WTC11 (cell line): ENCODE measurements at places on chromosomes 7 and 10.

DNA sequence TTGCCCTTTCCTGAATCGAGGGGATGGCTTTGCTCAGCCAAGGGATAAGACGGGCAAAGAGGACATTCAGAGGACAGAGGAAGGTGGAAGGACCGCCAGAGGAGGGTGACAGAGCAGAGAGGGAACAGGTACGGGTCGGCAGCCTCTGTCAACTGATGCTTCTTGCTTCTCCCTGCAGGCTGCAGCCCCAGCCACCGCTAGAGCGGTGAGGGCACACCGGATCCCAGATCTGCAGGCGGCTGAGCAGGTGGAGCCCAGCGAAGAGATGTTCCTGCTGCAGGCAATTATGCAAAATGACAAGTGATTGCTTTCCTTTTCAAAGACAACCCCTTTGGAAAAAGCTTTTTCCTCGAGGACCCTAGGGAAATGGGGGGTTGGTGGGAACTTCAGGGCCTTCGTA, 181.9 kb upstream of the ANKRD30A start:
- DNase-seq = peak; percentile 10

DNA sequence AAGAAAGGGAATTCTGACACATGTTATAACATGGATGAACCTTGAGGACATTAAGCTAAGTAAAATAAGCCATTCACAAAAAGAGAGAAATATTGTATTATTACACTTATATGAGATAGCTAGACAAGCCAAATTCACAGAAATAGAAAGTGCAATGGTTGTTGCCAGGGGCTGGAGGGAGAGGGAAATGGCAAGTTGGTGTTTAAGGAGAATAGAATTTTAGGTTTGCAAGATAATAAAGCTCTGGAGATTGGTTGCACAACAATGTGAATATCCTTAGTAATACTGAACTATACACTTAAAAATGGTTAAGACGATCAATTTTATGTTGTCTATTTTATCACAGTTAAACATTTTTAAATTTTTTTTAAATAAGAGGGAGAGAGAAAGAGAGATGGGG, 25.0 kb upstream of the ADD3 start:
- DNase-seq = no peak

- DNase-seq = no peak
These were observed 14.0 kb upstream of the ZNF273 start for GRCh38 chr7:64888901-64889685.

DNA sequence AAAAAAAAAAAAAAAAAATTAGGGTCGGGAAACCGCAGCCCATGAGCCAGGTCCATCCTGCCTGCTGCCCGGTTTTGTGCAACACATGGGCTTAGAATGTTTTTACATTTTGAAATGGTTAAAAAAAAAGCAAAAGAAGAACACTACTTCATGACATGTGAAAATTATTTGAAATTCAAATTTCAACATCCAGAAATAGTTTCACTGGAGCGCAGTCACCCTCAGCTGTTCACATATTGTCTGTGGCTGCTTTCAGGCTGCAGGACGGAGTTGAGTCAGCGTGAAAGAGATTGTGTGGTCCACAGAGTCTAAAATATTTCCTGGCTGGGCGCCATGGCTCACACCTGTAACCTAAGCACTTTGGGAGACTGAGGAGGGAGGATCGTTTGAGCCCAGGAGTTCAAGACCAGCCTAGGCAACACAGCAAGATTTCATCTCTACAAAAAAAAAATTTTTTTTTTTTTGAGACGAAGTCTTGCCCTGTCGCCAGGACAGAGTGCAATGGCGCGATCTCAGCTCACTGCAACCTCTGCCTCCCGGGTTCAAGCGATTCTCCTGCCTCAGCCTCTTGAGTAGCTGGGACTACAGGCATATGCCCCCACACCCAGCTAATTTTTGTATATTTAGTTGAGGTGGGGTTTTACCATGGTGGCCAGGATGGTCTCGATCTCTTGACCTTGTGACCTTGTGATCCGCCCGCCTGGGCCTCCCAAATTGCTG, 63.9 kb upstream of the ECHDC3 start:
- no peak for DNase-seq

DNA sequence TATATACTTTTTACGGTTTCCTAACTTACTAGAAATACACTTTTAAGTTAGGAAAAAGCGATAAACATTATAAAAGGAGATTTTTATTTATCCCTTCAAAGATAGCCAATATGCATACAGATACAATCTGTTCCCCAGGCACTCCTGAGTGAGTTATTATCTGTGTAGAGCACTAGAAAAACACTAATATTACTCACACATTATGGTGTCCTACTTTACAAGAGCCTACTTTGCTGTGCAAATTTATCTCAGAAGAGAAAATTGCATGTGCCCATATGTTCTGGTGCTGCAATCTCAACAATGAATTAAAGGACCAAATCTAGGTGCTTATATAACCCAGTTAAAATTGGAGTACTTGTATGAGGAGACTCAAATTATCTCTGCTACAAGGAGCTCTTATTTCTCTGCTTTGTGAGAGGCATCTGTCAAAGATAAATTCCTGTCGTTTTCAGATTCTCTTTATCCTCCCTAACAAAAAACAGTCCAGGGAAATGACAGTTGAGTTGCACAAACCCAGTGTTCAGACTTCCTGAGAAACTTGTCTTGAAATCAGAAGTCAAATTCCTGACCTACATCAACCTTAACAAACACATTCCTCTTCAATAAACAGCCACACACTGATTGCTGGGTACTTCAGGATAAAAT, 28.9 kb downstream of the CPA1 start:
- no peak for DNase-seq

DNA sequence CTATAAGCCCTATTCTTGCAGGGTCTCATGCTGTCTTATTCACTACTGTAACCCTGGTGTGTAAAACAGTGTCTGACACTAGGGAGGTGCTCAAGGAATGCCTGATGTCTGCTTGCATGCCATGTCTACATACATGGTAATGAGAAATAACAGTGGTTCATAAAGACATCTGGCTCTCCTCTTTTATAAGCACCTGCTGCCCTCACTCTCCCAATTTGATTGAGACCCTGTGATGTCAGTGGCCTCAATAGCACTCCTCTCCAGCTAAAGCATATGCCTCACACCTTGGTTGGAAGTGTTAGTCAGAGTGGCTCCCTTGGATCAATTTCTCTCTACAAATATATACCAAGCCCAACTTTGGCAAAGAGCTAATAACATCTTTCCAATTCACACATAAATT, 30.6 kb downstream of the ANK3 start:
- no peak for DNase-seq

GRCh38 chr7:90552521-90552920, 43.6 kb upstream of the CDK14 start:
- no peak for DNase-seq

- DNase-seq = peak; percentile 34
These were observed 365.6 kb downstream of the ANKRD7 start for GRCh38 chr7:118590107-118590506.

GRCh38 chr7:130931423-130931822, 197.4 kb upstream of the KLF14 start:
- no peak for DNase-seq

DNA sequence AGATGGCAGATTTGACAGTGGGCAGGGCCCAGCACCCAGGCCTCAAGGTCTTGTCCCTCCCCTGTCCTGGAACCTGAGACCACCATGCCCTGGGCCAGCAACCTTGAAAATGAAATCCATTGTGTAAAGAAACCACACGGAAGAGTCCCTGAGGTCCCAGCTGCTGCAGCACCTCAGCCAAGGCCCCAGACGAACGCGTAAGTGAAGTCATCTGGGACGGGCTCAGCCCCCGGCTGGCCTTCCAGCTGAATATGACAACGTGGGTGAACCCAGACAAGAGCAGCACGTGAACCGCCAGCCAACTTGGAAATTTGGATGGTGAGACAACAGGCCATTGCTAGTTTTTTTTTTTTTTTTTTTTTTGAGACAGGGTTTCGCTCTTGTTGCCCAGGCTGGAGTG, 70.3 kb downstream of the CYTH3 start:
- no peak for DNase-seq

DNA sequence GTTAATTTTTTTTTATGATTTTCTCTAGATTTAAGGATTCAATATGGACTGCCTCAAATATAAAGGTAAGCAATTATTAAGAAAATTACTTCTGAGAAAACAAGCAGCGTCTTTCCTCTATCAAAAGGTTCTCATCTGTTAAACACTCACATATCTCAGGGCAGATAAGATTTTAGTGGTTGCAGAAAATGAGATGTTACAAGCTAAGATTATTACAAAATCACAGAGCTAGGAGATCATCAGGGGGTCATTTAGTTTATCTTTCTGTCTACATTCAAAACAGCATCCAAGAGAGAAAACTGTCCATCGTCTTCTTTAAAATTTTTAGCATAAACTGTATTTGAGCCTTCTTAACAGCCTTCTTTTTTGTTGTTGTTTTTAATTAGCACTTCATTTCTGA, 29.1 kb upstream of the RHOBTB1 start:
- no peak for DNase-seq

DNA sequence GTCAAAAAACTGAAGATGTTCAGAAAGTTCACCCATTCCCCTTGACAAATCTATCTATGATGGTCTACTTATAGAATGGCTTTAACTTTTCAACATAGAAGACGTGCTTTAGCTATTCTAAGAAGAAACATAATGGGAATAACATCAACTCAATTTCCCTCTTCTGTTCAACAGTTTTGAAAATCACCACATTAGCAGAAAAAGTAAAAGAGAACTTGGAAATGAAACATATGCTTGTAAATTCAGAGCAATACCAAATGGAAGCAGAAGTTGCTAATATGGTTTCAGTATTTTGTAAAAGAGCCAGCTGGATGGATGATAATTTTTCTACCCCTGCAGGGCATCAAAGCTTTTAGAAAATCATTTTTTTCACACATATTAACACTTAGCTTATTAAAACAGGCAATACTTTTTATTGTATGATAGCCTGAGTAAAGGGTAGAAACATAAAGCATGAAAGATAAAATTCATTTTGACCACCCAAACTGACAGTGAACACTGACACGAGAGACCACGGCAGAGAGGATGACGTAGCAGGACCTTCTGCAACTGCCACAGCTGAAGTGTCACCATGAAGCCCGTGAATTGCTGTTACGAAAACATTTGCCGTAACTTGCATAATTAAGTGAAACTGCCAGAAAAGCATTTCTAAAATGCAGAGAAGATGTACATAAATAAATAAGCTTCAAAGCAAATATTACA, 39.2 kb upstream of the FEZF1 start:
- DNase-seq = no peak

DNA sequence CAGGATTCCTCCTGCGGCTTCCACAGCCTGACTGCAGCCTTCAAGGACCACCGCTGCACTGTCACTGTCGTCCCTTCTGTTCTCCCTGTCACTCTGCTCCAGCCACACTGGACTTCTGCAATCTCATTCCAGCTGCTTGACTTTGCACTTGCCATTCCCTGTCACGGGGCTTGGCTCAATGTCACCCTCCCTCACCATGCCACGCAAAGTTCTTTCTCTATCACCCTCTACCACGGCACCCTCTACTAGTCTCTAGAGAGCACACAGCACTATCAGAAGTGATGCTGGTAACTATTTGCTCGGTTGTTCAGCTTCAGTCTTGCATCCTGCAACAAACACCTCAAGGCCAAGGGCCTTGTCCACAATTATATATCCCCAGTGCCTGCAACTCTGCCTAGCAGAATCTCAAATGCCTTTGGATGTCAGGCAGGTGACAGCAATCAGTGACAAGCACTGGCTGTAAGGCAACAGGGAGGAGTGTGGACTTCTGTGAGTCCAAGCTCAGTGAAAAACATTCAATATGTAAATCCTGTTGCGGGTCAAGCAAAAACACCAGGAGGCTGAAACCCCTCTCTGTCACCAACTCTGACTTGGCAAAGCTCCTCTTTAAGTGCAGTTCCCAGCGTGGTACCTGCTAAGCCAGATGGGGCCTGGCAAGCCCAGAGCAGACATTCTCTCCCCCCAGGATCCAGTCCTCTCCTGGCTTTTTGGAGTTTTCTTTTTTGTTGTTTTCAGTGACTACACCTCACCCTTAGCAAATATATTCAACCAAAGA, 259.9 kb downstream of the FGFR2 start:
- DNase-seq = no peak

DNA sequence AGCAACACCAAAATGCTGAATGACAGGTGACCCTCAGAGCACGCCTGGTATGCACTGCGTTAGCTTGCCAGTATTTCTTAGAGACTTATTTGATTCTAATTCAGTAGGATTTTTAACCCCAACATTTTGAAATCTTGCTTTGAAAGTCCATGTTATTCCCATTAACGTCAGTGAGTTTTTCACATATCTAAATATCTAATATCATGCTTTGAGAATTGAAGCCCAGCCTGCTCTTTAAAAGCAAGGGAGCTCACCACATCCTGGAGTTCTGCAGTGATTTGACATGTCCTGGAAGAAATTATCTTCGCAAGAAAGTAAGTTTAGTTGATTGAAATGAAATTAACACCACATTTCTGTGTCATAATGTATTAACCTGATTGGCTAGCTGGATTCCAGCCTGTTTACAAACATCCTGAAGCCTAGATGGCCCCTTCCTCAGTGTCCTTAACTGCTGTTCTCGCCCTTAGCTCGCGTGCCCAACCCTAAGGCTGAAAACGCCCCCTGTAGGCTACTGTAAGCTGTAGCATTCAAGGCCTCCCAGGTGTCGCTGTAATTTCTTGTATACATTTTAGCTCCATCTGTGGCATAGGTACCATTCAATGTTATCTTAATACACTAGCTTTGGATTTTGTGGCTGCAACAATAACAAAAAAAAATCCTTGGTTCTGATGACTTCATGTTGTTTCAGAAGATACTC, 191.5 kb downstream of the MGMT start:
- DNase-seq = peak; percentile 49

GRCh38 chr10:132319853-132320653, 11.9 kb upstream of the LRRC27 start:
- DNase-seq = no peak

- DNase-seq = no peak
These were observed 376.2 kb upstream of the TPK1 start for GRCh38 chr7:145212050-145212449.

- peak; percentile 52 for DNase-seq
These were observed 20.8 kb upstream of the UNC5B start for GRCh38 chr10:71191551-71192076.

DNA sequence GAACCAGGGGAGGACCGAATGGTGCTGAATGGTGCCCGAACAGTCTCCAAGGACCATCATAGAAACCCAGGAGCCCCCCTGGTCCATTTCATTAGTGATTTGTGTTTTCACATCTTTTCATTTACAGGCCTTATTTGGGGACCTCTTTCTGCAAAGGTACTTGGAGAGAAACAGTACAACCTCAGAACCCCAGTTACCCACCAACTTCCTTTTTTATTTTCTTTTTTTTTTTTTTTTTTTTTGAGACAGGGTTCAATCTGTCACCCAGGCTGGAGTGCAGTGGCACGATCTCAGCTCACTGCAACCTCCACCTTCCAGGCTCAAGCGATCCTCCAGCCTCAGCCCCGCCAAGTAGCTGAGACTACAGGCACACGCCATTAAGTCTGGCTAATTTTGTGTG, 13.0 kb upstream of the ELN start:
- no peak for DNase-seq

DNA sequence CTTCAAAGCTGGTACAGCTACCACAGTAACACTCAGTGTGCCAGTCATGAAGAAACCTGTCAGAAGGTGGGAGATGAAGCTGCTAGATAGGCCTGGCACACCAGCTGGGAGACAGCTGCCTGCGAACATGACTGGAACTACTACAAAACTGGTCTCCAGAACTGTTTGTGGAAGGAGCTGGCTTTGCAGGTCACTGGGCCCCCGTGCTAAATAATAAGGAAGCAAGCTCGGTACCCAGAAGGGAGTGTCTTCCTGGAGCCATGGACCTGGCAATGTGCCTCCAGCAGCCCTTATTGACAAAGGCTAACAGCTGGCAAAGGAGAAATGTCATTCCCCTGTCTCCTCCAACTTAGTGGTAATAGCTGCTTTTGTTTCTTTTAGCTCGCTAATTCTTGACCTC, 1217.6 kb upstream of the LRRN3 start:
- DNase-seq = no peak

GRCh38 chr10:33669904-33670303, 335.4 kb upstream of the NRP1 start:
- DNase-seq = no peak
